ENCODE measurements at places on chromosomes 13 and 19.
A peak's percentile ranks its signal among the peaks of the same experiment; 100 is the strongest.

DNA sequence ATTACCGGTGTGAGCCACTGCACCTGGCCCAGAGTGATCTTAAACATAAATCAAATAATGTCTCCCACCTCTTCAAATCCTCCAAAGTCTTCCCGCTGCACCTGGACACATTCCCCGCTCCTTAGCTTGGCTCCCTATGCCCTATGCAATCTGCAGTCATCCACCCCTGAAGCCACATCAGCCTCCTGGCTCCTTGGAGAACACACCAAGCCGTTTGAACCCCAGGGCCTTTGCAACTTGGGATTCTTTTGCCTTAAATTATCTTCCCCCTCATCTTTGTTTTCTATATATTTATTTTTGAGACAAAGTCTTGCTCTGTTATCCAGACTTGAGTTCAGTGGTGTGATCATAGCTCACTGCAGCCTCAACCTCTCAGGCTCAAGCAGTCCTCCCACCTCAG lies 2.7 kb upstream of the DNAAF3 start:
- no peak for DNase-seq

DNA sequence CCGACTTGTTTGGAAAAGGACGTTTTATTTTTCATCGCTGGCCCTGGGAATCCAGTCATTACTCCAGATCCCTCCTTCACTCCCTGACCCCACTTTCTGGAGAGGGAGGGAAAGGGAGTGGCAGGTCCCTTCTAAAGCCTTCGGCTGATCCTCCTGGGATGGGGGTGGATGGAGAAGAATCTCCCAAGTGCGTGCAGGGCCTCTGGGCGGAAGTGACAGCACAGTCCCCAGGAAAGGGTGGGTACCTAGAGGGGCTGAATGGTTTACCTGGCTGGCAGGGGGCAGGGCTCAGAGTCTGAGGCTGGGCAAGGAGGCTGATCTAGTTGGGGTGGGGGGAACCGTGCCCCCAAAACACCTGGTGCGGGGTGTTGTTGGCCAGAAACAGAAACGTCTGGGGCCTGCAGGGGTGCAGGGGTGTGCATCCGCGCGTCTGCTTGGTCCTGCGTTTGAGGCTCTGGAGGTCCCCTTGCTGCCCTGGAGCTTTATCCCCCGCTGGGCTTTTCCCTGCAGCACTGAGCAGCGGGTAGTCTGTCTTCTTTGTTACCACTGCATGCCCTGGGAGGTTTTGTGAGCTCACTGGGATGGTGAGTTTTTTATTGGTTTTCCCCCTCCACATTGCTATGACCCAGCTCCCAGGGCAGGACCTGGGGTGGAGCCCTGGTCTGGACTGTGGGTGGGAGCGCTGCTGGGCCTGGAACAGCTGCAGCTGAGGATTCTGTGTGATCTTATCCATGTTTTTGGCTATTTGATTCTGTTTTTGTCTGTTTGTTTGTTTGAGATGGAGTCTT lies 3.0 kb upstream of the ZNF628 start:
- DNase-seq = peak; percentile 66

GRCh38 chr13:20359335-20359734 lies 127.2 kb upstream of the GJB6 start:
- DNase-seq = peak; percentile 88

DNA sequence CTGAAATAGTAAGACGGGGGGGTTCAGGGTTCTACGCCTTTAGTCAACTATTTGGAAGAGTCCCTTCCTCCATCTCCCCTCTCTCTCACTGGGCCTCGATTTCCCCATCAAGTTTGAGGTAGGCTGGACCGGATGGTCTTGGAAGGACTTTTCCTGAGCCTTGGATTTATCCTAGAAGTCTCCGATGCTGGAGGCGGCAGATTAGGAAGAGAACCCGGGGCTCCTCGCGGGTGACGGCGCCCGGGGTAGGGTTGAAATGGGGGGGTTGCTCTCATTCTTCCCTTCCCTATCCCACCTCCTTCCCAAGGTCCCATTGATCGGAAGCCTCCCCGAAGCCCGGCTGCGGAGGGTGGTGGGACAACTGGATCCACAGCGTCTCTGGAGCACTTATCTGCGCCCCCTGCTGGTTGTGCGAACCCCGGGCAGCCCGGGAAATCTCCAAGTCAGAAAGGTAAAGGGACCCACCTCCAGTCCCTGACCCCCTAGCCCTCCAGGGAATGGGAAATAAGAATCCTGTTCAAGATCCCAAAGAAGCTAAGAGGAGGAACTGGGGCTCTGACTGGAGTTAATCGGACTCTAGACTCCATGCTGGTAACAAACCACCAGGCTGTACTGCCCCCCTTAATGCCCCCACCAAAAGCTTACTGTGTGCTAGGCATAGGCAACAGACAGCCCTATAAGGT lies 781 bp downstream of the QPCTL start:
- peak; percentile 89 for DNase-seq

GRCh38 chr19:15249972-15250639 lies 17.9 kb upstream of the EPHX3 start:
- DNase-seq = peak; percentile 90

- DNase-seq = peak; percentile 92
Observed at GRCh38 chr13:39876258-39876657, 220.8 kb downstream of the COG6 start.

DNA sequence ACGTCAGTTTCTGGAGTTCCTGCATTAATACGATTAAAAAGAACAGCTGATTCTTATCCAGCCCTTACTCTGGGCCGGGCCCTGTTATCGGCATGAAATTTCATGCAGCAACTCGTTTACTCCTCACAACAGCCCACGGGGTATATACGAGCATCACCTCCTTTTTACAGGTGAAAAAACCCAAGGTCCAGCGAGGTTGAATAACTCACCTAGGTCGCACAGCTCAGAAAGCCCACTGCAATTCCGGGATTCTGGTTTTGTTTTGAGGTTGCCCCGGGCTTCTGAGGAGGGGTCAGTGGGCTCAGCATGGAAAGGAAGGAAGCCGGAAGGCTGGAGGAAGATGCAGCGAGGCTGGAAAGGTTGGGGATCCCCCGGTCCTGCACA lies 577 bp upstream of the ACP7 start:
- DNase-seq = no peak

GRCh38 chr19:22052644-22053013 lies 345 bp downstream of the ZNF257 start:
- DNase-seq = peak; percentile 4

GRCh38 chr13:32638739-32639138 lies 52.5 kb downstream of the PDS5B start:
- no peak for DNase-seq

DNA sequence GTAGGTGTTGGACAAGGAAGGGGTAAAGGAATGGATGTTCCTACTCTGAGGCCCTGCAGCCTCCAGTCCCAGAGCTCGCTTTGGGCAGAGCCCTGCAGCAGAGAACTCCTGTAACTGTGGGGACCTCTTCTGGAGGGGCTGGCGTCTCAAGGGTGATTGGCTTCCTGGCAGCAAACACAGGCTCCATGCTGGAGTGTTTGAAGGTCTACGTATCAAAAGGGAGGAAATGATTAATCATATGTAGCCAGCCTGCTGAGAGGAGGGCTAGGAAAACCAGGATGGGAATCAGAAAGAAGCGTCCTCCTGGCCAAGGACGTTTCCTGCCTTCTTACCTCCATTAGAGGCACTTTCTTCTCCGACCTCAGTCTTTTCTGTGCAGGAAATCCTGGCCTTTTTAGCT lies 208.5 kb downstream of the TSHZ3 start:
- DNase-seq = peak; percentile 11

DNA sequence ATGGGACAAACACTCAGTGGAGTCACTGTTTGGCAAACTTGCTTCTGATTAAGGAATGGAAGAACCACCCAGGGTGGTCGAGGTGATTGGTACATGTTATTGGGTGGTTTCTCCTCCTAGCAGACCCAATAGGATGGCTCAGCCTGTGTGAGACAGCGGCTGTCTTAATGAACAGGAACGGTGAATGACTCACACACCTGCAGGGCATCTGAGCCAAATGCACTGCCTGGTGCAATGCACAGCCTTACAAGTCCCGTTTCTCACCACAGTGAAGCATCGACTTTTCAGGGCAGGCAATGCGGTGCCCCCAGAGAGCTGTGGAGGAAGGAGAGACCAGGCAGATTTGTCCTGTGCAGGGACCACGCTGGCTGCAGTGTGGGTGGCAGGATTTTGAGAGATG lies 238.5 kb downstream of the FGF9 start:
- no peak for DNase-seq

GRCh38 chr13:99984461-99985240 lies 3.1 kb downstream of the ZIC2 start:
- DNase-seq = no peak

DNA sequence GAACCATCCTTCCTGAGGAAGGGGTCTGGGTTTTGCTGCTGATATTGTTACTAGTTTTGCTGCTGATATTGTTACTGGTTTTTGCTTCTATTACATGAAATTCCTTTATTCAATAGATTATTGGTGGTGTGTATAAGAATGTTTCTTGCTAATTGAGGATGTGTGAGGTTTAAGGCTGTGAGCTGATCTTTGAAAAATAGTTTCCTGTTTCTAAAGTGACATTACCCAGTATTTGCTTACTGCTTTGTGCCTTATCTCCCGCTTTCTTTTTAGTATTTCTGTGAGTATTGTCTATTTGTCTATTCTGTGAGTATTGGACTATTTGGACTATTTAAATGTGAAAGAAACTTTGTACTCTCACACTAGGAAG lies 38.2 kb upstream of the C1QTNF9 start:
- DNase-seq = no peak

Data from foreskin fibroblast (primary cell).